ENCODE measurements at places on chromosomes 4 and X.

DNA sequence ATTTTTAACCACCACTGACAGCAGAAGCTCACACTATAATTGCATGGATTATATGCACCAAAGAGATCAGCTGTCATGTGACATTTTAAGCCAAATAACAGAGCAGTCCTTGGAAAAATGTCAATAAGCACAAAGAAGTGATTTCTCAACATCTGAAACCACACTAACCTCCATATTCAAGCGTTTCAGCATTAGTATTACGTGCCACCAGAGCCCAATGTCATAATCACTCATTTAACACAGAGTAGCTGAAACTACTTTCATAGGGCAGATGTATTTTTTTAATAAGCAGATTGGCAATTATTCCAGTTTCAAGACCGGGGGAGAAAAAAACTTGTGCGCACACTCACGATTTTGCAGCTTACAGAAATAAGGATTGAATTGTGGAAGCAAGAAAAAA, 76.6 kb downstream of the SH3KBP1 start:
- no peaks in the 10 kb centered on the region for H3K36me3 ChIP-seq
- H3K27me3 ChIP-seq = no peaks in the 10 kb centered on the region
- H3K27ac ChIP-seq = no peak overlapping the region
- DNase-seq = no peak
- no peak overlapping the region for H3K4me3 ChIP-seq

GRCh38 chrX:154010330-154011087, 9.2 kb downstream of the IRAK1 start:
- no peak for DNase-seq
- no peaks in the 10 kb centered on the region for H3K4me1 ChIP-seq
- H3K4me3 ChIP-seq = no peak overlapping the region
- H3K36me3 ChIP-seq = no peaks in the 10 kb centered on the region
- H3K27ac ChIP-seq = no peak overlapping the region
- no peaks in the 10 kb centered on the region for H3K27me3 ChIP-seq

DNA sequence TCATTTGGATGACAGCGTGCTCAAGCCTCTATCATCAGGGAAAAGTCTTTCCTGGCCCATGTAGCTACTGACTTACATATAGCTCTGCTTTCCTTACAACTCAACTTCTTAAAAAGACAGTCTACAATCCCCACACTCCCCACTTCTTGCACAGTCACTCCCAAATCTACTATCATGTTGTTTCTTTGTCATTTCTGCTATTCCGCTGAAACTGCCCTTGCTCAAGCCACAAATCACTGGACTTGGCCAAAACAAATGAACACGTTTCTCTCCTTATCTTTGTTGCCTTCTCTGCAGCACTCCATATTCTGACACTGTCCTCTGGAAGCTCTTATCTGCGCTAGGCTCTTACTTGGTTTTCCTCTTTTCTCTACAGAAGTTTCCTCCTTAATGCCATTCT, 28.2 kb downstream of the GPRIN3 start:
- H3K4me1 ChIP-seq = peaks cover 51% of the 10 kb centered on the region
- no peaks in the 10 kb centered on the region for H3K27me3 ChIP-seq
- H3K36me3 ChIP-seq = peaks cover 4% of the 10 kb centered on the region
- no peak overlapping the region for H3K27ac ChIP-seq

- DNase-seq = no peak
- no peaks in the 10 kb centered on the region for H3K27me3 ChIP-seq
- no peaks in the 10 kb centered on the region for H3K36me3 ChIP-seq
- no peaks in the 10 kb centered on the region for H3K4me1 ChIP-seq
- H3K27ac ChIP-seq = no peak overlapping the region
Observed at GRCh38 chrX:8049827-8050226, 121.2 kb downstream of the VCX2 start.

DNA sequence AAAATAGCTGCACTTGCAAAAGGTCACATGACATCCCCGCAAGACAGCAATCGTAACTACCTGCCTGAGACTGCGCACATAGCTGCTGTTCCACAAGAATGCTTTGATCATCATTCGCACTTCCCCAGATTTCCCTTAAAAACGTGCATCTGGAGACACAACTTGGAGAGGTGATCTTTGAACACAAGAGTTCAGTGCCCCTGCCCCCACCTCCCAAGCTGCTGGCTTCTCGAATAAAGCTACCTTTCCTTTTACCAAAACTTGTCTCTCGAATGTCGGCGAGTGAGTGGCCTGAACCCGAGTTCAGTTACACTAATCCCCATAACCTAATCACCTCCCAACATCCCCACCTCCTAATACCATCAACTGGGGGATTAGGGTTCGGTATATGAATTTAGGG, 14.4 kb upstream of the MRFAP1 start:
- no peaks in the 10 kb centered on the region for H3K36me3 ChIP-seq
- no peak for DNase-seq
- no peak overlapping the region for H3K4me3 ChIP-seq
- H3K27ac ChIP-seq = no peak overlapping the region
- H3K4me1 ChIP-seq = no peaks in the 10 kb centered on the region

DNA sequence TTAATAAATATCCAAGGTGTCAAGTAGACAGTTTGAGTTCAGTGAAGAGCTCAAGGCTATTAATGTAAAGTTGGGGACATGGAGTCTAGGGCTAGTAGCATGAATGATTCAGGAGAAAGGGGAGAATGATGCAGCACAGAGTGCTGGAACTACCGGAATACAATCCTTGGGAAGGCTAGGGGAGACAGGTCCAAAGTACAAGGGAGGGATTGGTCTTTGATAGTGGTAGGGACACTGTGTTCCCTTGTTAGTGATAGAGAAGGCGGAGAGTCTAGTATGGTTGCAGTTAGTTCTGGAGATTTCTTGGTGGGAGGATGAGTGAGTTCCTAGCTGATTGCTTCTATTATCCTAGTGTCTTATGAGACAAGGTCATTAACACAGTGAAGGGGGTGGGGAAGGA, 8.7 kb downstream of the GCNA start:
- H3K27me3 ChIP-seq = no peaks in the 10 kb centered on the region
- H3K4me1 ChIP-seq = no peaks in the 10 kb centered on the region
- no peaks in the 10 kb centered on the region for H3K36me3 ChIP-seq
- no peak overlapping the region for H3K27ac ChIP-seq

- no peaks in the 10 kb centered on the region for H3K36me3 ChIP-seq
- no peak for DNase-seq
- no peaks in the 10 kb centered on the region for H3K4me1 ChIP-seq
- no peak overlapping the region for H3K27ac ChIP-seq
- H3K4me3 ChIP-seq = no peak overlapping the region
Observed at GRCh38 chr4:93573285-93573684, 255.3 kb upstream of the ATOH1 start.

GRCh38 chrX:18674417-18674787, 2.5 kb upstream of the RS1 start:
- H3K27ac ChIP-seq = no peak overlapping the region
- H3K4me3 ChIP-seq = peak overlapping the region; percentile 60
- H3K4me1 ChIP-seq = no peaks in the 10 kb centered on the region
- no peaks in the 10 kb centered on the region for H3K27me3 ChIP-seq

DNA sequence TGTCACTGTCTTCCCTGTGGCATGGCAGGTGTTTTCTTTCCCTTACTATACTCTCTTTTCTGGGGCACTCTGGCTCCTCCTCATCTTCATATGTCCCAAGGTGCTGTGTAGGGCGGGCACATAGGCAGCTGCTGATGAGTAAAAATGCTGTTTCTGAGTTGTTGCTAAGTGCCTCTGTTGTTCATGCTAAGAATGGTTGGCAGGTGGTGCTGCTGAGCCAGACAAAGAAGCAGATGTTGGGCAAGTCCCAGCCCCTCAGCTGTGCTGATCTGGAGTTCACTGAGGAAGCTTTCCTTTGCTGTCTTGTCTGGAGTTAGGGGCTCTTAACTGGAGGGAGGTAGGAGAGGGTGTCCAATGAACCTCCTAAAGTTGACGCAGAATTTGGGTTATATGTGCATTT, 40.6 kb downstream of the HADH start:
- H3K27me3 ChIP-seq = no peaks in the 10 kb centered on the region
- DNase-seq = peak; percentile 56
- H3K36me3 ChIP-seq = no peaks in the 10 kb centered on the region
- no peak overlapping the region for H3K4me3 ChIP-seq

DNA sequence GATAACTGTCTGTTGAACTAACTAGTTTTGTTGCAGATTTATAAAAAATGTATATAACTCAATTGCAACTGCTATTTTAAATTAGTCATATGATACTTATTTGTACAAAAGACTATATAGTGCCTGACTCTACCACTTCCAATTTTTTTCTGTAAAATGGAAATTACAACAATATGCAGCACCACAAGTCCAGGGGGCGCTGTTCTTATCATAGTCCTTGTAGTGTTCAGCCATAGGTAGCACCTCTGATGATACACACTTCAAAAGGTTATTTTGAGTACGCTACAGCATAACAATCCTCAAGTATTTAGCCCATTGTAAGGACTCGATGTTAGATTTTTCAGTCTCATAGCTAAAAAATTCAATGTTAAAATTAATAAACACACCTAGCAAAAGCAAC, 174.9 kb downstream of the CORIN start:
- H3K4me1 ChIP-seq = no peaks in the 10 kb centered on the region
- no peaks in the 10 kb centered on the region for H3K36me3 ChIP-seq
- H3K27ac ChIP-seq = no peak overlapping the region

DNA sequence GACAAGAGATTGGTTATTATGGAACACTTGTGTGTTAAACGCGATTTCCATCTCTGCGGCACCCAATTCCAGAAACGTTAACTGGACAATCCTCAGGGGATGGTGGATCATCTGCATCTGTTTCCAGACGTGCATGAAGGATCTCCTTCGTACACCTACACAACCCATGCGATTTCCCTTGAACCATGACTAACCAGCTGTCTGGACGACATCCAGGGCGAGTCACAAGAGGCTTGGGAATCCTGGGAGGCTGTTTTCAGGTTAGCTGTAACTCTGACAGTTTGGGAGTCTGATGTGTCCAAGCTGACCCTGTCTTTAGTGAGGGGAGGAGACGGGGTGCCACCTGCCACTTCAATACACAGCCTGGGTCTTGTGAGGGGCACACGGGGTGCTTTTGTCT, 84.5 kb downstream of the GATB start:
- H3K27me3 ChIP-seq = no peaks in the 10 kb centered on the region
- no peaks in the 10 kb centered on the region for H3K4me1 ChIP-seq
- no peak overlapping the region for H3K27ac ChIP-seq
- H3K36me3 ChIP-seq = no peaks in the 10 kb centered on the region
- DNase-seq = no peak
- H3K4me3 ChIP-seq = no peak overlapping the region

DNA sequence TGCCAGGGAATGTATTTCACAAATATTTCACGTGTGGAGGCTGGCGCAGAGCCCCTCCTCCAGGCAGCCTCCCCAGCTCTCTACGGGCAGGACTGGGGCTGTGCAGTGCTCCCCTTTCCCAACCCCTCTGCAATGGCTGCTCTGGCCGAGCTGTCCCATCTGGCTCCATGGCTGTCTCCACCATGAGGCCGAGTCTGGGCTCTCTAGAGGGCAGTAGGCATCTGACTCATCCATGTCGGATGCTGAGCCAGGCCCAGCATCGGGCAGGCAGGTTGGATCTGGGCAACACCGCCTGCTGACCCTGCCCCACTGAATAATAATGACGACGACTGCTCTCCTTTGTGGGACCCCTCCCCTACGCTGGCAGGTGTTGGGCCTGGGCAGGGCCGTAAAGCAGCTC, 11.0 kb upstream of the SH3TC1 start:
- H3K4me1 ChIP-seq = no peaks in the 10 kb centered on the region
- H3K36me3 ChIP-seq = no peaks in the 10 kb centered on the region
- H3K4me3 ChIP-seq = no peak overlapping the region
- no peak for DNase-seq

GRCh38 chr4:140331245-140331644, 42.2 kb upstream of the SCOC start:
- H3K36me3 ChIP-seq = no peaks in the 10 kb centered on the region
- no peaks in the 10 kb centered on the region for H3K27me3 ChIP-seq
- H3K4me1 ChIP-seq = no peaks in the 10 kb centered on the region
- no peak for DNase-seq

GRCh38 chr4:139740531-139741041, 75.0 kb downstream of the MGST2 start:
- peaks cover 8% of the 10 kb centered on the region for H3K27me3 ChIP-seq
- no peaks in the 10 kb centered on the region for H3K36me3 ChIP-seq
- no peak overlapping the region for H3K4me3 ChIP-seq
- H3K27ac ChIP-seq = no peak overlapping the region

- no peak for DNase-seq
- H3K27ac ChIP-seq = peak overlapping the region; percentile 25
- no peaks in the 10 kb centered on the region for H3K27me3 ChIP-seq
- H3K4me1 ChIP-seq = peaks cover 40% of the 10 kb centered on the region
Observed at GRCh38 chr4:36256398-36256891, 12.1 kb upstream of the ARAP2 start.

- H3K4me1 ChIP-seq = no peaks in the 10 kb centered on the region
- H3K4me3 ChIP-seq = no peak overlapping the region
- H3K36me3 ChIP-seq = no peaks in the 10 kb centered on the region
- no peaks in the 10 kb centered on the region for H3K27me3 ChIP-seq
- DNase-seq = no peak
Observed at GRCh38 chr4:22874334-22874912, 181.7 kb downstream of the GBA3 start.

- no peaks in the 10 kb centered on the region for H3K36me3 ChIP-seq
- H3K4me3 ChIP-seq = no peak overlapping the region
- no peak overlapping the region for H3K27ac ChIP-seq
- H3K27me3 ChIP-seq = no peaks in the 10 kb centered on the region
- no peaks in the 10 kb centered on the region for H3K4me1 ChIP-seq
Observed at GRCh38 chr4:82810176-82810575, 11.6 kb upstream of the SCD5 start.

DNA sequence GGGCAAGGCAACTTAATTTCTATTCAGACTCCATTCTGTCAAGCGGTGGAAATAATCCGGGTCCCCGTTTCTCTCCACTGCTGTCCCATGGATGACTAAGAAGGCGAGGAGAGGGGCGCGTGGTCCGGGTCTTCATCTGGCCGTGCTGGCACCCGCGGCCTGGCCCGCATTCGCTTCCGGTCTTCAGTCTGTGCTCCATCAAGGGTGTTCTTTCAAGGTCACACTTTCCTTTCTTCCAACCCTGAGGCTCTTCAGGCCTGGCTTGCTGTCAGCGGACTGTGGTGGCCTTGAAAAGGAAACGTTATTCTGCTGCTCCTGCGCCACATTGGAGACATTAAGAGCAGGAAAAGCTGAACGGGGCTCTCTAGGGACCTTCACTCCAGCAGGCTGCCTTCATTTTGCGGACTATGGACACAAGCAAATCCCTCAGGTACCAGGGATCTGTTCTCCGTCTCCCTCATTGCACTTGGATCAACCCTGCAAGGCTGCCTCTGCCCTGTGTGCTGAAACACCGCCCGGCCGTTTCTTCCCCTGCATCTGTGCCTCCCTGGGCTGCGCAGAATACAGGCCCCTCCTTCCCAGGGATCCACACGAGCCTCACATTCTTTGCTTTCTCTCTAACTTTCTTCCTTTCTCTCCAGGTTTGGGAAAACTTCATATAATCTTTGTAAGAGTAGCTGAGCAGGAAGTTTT, 5.7 kb upstream of the SLC25A4 start:
- H3K4me3 ChIP-seq = no peak overlapping the region
- H3K27me3 ChIP-seq = no peaks in the 10 kb centered on the region
- peaks cover 3% of the 10 kb centered on the region for H3K4me1 ChIP-seq
- H3K36me3 ChIP-seq = no peaks in the 10 kb centered on the region
- H3K27ac ChIP-seq = no peak overlapping the region

- no peaks in the 10 kb centered on the region for H3K4me1 ChIP-seq
- no peak overlapping the region for H3K4me3 ChIP-seq
- peak; percentile 46 for DNase-seq
- no peaks in the 10 kb centered on the region for H3K36me3 ChIP-seq
- H3K27me3 ChIP-seq = no peaks in the 10 kb centered on the region
Observed at GRCh38 chr4:16794816-16795445, 103.5 kb downstream of the LDB2 start.

All from CD8-positive, alpha-beta memory T cell (primary cell).